OCI-LY7 (cell line): ENCODE measurements at places on chromosomes 16 and 17. TPM values are rescaled to one million over a fixed set of nuclear protein-coding genes. Genes with fewer than 3 reads are reported as not detected.

The TBC1D28 gene
- total RNA-seq, result not detected in 2 replicates

The MXRA7 gene
- total RNA-seq, result 4.9 and 5.3 TPM in 2 replicates

The JPH3 gene
- not detected in 2 replicates for total RNA-seq

The SRCIN1 gene
- 4.6 and 4.9 TPM in 2 replicates for total RNA-seq

The YBX2 gene
- total RNA-seq, result 6.7 and 11.8 TPM in 2 replicates

The CES5A gene
- not detected in 2 replicates for total RNA-seq

The KIF19 gene
- total RNA-seq, result not detected in 2 replicates

The SYCE1L gene
- 9.3 and 9.9 TPM in 2 replicates for total RNA-seq

The TAT gene
- total RNA-seq, result not detected in 2 replicates

DNA sequence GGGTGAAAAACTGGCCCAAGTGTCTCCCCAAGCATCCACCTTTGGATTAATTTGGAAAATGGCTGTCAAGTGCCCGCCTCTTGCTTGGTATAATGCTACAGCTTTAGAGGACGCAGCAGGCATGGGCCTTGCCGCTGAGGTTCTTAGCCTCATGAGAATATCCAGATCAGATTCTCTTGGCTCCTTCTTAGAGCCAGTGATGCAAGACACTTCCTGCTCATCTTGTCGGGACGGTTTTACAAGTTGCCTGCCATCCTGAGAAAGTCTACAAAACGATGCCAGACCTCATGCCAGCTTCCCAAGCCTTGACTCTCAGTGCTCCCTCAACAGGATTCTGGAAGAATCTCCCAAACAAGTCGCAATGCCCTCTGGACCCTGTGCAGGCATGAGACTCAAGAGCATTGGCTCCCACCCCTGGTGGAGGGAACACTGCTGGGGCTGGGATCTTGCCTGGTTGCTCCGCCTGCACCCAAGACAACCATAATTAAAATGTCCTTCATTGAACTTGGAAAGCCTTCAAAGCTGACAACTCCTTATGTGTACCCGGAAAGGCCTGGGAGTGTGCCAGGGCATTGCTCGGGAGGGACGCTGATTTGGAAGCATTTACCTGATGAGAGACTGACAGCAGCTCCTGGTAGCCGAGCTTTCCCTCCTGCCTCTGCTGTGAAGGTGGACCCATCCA lies 25.8 kb upstream of the STH start:
- no peak for DNase-seq

DNA sequence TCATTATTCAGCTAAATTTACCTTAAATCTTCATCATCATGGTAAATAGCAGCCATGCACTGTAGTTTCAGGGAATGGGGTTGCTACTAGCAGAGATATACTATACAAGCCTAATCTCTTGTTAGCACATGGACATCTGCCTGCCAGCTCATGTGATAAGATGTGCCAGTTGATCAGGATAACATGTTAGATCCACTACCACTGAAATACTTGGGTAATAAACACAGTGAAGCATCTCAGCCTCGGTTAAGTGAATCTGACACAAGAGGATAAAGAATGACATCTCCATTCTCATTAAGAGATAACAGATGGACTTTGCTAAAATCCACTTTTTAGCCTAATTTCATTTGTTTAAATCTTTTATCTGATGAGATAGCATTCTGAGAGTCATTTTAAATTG lies 256.1 kb downstream of the CDH8 start:
- DNase-seq, result no peak

GRCh38 chr17:77476931-77477805 lies 336.4 kb downstream of the SEC14L1 start:
- DNase-seq, result peak; percentile 70

- no peak for DNase-seq
These were observed 24.6 kb upstream of the PVALEF start for GRCh38 chr17:81140695-81141094.

DNA sequence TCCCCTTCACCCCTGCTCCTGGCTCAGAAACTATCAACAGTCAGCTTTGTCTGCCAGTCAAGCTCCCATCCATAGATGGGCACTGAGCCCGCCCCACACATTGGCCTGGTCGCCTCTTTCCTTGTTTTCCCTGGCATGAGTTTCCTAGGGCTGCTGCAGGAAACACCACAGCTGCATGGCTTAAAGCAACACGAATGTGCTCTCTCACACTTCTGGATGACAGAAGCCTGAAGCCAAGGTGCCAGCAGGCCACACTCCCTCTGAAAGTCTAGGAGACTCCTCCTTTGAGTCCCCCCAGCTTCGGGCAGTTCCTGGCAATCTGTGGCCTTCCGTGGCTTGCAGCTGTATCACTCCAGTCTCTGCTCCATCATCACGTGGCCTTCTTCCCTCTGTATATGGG lies 69.9 kb downstream of the TBC1D16 start:
- no peak for DNase-seq

GRCh38 chr16:228151-228851 lies 948 bp downstream of the LUC7L start:
- peak; percentile 30 for DNase-seq

GRCh38 chr17:77679589-77679988 lies 278.9 kb upstream of the TNRC6C start:
- no peak for DNase-seq

DNA sequence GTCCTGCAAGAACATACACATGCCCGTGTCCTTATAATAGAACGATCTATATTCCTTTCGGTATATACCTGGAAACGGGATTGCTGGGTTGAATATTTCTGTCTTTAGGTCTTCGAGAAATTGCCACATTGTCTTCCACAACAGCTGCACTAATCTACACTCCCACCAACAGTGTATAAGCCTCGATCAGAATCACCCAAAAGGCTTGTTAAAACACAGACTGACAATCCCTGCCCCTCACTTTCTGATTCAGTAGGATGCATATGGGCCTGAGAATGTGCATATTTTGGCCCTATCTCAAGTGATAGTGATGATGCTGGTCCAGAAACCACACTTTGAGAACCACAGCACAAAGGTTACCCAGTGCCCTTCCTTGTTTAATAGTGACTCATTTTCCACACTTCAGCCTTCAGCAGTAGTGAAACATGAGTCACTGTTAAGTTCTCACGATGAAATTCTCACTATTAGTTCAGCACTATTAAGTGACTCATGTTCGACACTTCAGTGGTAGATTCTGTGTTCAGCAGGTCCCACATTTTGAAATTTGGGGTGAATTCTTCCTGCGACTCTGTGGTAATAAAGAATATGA lies 215.6 kb downstream of the GRIN2A start:
- no peak for DNase-seq

DNA sequence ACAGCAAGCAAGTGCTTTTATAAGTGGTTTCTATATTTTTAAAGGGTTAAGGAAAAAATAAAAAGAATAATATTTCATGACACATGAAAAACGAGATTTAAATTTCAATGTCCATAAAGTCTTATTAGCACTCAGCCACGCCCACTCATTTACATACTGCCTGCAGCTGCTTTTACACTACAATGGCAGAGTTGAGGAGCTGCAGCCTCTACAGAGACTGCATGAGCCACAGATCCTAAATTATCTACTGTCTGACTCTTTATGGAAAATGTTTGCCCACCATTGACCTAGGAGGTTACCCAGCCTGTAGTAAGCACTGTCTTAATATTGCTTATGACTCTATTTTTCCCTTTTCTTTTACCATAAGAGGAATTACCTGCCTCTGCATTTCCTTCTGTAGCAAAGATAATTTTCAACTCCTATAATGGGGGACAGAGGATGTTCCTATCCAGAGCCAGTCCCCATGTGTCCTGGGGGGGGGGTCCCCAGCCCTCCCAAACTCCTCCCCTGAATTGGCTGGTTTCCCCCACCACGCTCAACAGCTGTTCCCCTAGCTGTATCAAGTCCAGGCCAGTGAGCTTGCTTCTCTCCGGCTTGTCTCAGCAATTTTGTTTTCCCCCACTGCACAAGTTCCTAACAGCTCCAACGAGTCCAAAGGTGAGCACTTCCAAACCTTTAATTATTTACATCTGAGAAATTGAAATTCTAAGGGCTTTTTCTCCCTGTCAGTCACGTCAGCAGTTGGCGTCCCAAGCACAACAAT lies 139.4 kb upstream of the ERCC4 start:
- no peak for DNase-seq

- no peak for DNase-seq
These were observed 7.5 kb downstream of the CCDC40 start for GRCh38 chr17:80043963-80044362.

DNA sequence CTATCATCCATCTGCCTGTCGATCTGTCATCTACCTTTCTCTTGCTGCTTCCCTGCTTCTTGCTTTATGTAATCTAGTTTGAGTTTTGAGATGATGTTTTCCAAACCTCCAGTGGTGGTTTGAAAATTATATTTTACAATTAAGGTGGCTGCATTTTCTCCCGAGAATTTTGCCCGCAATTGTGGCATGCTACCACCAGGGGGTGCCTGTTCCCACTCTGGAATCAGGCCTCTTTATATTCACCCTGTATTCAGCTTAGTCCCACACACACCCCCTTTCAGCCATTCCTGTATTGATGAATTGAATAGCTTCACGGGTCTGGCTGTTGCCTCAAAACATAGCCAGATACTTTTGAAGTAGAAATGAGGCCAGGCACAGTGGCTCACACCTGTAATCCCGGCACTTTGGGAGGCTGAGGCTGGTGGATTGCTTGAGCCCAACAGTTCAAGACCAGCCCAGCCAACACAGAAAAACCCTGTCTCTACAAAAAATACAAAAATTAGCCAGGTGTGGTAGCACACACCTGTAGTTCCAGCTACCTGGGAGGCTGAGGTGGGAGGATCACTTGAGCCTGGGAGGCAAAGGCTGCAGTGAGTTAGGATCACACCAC lies 3.2 kb downstream of the PRSS22 start:
- DNase-seq, result peak; percentile 14

- no peak for DNase-seq
These were observed 16.3 kb upstream of the RFFL start for GRCh38 chr17:35079547-35080423.

GRCh38 chr17:79800325-79801155 lies 3.7 kb upstream of the CBX8 start:
- peak; percentile 68 for DNase-seq

GRCh38 chr16:1150511-1150982 lies 2.4 kb upstream of the CACNA1H start:
- DNase-seq, result peak; percentile 15

DNA sequence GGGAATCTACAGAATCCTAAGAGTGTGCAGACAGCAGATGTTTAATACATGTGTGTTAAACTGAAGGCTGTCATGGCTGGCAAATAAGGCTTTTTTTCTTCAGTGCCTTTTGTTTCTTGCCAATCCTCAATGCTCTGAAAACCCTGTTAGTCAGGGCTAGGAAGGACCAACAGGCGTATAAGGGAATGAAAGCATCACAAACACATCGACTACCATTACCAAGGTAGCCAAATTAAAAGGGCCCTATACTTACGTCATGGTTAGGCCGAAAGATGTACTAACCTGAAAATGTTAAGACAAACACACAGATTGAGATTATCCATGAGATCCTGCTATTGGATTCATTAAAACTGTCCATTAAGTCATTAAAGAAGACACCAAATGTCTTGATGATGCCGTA lies 13.1 kb downstream of the SLC16A6 start:
- DNase-seq, result no peak

GRCh38 chr17:76173474-76173873 lies 32.4 kb upstream of the FOXJ1 start:
- DNase-seq, result no peak

DNA sequence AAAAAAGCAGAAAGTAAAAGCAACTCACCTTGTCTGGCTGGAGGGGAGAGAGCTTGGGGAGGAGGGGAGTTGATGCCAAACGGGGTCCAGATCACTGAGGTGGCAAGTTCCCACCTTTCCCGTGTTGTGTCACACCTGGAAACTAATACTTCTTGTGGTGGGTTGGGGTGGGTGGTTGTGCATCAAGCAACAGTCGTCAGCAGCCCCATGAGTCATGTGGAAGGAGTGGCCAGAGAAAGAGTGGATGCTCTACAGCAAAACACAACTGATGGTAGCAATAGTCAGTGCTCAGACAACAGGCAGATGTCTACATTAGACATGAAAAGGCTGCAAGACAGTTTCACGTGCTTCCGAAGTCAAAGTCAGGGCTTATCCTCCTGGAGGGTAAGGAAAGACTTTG lies 35.4 kb downstream of the ARSG start:
- DNase-seq, result no peak

DNA sequence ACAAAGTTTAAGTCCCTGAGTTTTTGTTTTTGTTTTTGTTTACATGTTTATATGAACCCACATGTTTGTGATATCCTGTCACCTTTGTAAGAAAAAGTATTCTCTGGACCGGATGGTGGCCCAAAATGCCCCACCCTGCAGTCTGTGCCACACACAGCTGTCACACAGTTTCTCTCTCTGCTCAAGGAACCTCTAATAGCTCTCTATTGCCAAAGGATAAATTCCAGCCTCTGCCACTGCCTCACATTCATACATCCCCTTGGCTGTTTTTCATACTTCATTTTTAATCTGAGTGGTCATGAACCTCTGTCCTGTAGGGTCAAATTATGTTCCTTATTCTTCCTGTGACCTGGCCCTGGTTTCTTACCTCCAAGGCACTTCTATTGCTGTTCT lies 520.3 kb upstream of the CDH5 start:
- no peak for DNase-seq

DNA sequence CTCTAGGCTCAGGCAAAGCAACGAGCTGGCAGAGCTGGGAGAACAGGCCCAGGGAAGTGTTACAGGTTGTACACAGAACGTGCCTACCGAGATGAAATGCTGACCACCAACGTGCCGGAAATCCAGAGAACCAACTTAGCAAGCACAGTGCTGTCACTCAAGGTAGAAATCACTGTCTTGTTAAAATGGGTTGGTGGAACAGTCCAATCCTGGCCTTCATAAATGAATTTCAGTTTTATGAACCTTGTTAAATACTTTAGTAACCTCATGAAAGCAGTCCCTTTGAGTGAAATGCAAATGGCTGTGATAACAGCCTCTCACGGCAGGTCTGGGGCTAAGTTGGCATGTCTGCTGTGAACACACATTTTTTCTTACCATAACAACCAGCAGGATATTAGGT lies 29.0 kb downstream of the ETV4 start:
- DNase-seq, result no peak
